Left renal pelvis (tissue), 4 donors: ENCODE measurements at places on chromosomes 11 and 22.

- DNase-seq: peak; percentile 69
Observed at GRCh38 chr11:57322256-57323166, 2.2 kb downstream of the TNKS1BP1 start.

DNA sequence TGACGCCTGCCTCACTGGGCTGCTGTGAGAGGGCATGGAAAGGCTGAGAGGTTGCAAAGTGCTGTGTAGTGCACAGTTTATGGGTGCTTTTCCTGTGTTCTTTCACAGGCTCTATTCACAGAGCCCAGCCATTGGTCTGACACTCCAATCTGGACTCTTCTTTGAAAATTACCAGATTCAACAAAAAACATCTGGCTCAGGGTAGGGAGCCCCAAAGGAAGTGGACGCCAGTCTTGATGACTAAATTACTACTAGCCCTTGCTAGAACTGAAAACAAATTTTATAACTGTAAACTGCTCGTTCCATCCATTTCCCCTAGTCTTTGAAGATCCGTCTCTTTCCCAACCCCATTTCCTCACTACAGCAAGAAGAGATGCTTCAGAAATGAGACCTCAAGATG is 178.6 kb downstream of the TENM4 start:
- no peak for DNase-seq

- no peak for DNase-seq
Observed at GRCh38 chr22:49760630-49761571, 66.8 kb downstream of the BRD1 start.

DNA sequence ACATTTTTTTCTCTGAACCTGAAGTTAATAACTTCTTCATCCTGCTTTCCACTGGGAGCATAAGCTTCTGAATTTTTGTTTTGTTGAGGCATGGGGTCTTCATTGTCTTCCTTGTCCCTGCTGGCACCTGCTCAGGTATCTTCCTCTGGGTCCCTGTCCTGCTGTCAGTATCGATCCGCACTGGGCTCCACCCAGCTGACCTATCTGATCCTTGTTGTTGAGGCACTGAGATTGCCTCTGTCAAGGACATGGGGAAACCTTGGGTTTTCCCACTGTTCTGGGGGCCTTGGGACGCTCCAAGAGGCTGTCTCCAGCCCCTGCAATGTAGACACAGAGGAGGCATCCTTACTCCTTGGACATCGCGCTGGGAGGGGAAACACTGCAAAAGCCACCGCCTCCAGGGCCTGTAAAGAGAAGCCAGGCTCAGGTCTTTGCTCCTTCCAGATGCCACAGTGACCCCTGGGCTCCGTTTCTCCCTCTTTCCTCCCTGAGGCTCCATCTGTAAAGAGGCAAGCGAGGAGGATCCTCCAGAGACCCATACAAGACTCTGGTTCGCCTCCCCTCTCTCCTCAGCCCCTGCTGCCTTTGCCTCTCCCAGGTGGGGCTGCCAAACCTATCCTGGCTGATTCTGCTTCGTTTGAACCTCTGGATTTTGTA is 8.6 kb upstream of the RBFOX2 start:
- DNase-seq: no peak

GRCh38 chr11:58924230-58924629 is 15.1 kb upstream of the GLYATL1 start:
- no peak for DNase-seq

DNA sequence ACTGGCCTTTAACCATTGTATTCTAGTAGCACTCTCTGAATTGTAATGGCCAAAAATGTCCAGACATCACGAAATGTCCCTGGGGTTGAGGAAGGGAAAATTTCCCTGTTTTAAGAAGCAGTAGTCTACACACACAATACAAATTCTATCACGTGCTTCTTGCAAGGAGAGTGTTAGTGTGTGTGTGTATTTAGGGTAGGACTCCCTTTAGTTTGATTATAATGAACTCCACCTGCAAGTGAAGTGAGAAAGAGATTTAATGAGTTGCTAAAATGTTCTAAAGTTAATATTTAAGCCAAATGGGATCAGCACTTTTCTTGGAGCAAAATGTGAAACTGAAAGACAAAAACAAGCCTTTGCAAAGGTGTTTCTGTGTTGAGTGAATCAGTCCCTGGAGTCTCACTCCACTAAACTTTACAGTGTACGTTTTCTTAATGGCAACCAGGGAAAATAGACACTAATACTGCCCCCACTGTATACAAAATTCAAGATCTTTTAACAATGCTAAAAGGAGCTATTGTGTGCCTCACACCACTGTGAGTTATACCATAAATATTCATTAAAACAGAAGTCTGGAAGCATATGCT is 590.3 kb upstream of the TENM4 start:
- DNase-seq: peak; percentile 12

GRCh38 chr11:69311767-69312385 is 17.9 kb downstream of the MYEOV start:
- no peak for DNase-seq

GRCh38 chr11:44605965-44606364 is 40.5 kb downstream of the CD82 start:
- no peak for DNase-seq

GRCh38 chr11:72821920-72822799 is 7.9 kb downstream of the ATG16L2 start:
- peak; percentile 82 for DNase-seq

DNA sequence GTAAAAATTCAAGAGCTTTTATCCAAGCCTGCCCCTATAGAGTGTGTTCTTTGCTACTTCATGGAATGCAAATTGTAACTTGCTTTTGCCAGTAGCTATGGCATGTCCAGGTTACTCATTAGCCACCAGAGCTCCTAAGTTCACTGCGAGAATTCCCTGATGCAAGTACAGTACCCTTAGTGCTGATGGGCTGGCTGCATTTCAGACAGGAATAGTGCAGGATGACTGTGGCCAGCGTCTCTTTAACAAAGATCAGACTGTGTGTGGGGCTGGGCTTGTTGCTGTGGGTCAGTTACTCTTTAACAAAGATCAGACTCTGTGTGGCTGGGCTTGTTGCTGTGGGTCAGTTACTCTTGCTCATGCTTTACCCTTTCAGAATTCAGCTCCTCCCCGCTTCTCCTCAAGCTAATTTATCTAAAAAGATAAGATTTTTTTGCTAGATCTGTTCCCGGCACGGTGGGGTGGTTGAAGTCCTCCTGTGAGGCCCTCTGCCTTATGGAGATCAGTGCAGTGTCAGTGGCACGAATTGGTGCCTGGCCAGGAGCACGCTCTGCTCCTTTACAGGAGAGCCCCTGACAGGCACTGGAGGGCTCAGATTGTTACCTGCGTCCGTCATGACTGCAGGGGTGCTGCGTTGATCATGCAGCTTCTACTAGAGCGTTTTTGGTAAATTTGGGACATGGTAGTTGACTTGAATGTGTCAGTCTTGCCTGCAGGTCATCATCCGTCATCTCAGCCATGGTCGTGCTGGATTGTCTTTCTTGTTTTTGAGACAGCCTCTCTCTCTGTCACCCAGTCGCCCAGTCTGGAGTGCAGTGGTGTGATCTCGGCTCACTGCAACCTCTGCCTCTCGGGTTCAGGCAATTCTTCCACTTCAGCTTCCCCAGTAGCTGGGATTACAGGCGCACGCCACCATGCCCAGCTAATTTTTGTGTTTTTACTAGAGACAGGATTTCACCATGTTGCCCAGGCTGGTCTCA is 27.0 kb downstream of the AP2A2 start:
- peak; percentile 76 for DNase-seq

DNA sequence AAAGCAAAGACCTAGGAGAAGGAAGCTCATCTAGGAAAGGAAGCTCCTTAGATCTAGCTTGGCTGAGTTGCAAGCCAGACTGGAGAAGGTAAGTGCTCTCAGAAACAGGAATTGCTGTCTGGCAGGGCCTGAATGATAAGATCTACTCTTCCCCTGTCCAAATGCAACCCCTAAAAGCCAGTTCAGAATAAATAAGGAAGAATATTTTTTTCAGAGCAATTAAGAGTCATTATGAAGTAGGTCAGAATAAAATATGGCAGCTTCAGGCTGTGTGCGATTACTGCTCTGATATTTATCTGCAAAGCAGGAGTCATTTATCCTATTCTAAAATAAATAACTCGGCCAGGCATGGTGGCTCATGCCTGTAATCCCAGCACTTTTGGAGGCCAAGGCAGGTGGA is 82.1 kb downstream of the PIWIL4 start:
- DNase-seq: no peak

GRCh38 chr11:15558513-15559181 is 443.9 kb downstream of the INSC start:
- no peak for DNase-seq

DNA sequence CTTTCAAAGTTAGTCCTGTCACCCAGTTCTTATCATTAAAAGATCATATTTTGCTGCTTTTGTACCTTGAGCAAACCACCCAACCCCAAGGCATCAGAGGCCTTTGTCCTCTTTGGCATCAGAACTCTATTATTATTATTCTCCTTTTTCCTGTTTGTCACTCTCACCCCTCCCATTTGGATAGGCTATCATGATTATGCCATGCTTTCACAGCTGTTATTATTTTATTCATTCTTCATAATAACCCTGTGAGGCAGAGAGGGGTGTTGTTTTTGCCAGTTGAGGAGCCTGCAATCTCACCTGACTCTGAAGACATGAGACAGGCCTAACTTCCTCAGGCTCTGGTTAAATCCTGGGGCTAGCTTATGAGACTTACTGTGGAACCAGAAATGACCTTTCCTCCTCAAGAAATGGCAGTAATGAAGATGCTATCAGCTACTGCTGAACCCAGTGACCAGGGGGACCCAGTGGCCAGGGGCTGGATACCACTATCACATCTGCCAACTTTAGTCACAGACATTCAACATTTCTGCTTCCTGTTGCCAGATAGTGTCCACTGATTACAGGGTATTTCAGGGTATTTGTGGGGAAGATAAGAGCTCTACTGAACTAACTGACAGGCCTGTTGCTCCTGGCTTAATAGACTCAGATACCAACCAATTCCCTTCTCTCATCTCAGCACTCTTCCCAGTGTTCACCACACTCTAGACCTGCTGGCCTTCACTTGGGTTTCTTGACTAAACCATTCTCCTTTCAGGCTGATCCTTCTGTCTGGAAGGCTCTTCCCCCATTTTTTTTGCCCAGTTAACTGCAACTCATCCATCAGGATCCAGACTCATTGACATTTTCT is 11.8 kb upstream of the SWAP70 start:
- DNase-seq: no peak

- no peak for DNase-seq
Observed at GRCh38 chr11:128152796-128153696, 434.3 kb downstream of the ETS1 start.

DNA sequence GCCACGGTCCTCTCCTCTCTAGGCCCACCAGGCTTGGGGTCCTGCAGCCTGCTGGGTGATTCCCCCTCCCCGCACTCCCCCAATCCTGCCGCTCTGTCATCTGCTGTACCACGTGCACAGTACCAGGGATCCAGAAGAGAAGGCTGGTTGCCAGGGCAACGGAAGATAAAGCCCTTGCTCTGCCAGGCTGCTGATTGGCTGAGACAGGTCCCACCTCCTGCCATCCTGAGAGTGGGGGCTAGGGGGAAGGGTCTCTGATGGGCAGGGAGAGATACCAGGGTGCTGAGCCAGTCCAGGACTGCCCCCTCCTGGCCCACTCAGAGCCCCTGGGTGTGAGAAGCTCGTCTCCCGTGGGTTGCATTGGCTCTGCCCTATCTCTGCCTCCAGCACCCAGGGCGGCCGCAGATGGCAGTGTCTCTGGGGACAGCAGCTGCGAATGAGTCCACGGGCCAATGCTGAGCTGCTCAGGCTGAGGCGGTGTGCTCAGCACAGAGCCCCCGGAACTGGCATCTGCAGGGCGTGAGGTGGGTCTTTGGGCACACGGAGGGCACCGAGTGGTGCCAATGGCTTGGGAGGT is at the start of gene SMIM45:
SMIM45 (plus strand) TSS at position 253 of the 577 bp plus-strand sequence.
- DNase-seq: no peak

- DNase-seq: no peak
Observed at GRCh38 chr11:61963016-61963281, 4.5 kb downstream of the FTH1 start.

- no peak for DNase-seq
Observed at GRCh38 chr11:124875401-124875800, 10.2 kb downstream of the ROBO3 start.

DNA sequence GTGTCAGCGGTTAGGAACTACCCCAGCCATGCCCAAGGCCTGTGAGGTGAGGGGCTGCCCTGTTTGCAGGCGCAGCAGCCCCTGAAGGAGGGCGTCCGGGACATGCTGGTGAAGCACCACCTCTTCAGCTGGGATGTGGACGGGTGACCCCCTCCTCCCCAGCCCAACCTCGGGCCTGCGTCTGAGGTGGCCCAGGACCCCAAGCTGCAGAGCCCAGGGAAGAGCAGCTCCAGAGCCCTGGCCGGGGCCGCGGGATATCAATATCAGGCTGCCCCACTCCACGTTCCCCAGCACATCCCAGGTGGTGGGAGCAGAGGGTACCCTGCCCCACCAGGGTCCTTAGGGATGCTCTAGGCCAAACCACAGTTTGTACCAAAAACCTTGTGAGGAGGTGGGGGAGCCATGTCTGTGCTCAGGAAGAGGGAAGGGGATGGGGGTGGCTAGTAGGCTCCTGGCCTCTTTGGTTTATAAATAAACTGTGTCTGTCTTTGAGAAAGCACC is 39.3 kb downstream of the SGSM3 start:
- DNase-seq: no peak

DNA sequence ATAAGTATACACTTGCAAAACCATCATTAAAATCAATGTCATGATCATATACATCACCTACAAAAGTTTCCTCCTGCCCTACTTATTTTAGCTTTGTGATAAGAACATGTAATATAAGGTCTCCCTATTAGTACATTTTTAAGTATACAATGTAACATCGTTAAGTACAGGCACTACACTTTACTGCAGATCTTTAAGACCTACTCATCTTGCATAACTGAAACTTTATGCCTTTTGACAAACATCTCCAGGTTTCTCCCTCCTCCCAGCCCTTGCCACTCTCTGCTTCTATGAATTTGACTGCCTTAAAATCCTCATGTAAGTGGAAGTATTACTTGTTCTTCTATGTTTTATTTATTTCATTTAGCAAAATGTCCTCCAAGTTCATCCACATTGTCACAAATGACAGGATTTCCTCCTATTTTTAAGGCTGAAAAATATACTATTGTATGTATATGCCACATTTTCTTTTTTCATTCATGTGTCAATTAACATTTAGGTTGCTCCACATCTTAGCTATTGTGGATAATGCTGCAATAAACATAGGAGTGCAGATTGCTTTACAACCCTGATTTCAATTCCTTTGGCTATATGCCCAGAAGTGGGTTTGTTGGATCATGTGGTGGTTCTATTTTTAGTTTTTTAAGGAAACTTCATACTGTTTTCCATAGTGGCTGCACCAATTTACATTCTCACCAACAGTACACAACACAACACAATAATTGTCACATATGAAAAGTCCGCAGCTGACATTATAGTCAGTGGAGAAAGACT is 471.1 kb upstream of the ANO3 start:
- peak; percentile 29 for DNase-seq

GRCh38 chr11:9601037-9601875 is 27.8 kb downstream of the WEE1 start:
- DNase-seq: no peak

- DNase-seq: no peak
Observed at GRCh38 chr11:112523951-112524350, 263.3 kb upstream of the PLET1 start.

GRCh38 chr11:72283947-72284346 is 40.0 kb upstream of the PHOX2A start:
- no peak for DNase-seq
